ENCODE measurements at places on chromosomes 5 and 9.

DNA sequence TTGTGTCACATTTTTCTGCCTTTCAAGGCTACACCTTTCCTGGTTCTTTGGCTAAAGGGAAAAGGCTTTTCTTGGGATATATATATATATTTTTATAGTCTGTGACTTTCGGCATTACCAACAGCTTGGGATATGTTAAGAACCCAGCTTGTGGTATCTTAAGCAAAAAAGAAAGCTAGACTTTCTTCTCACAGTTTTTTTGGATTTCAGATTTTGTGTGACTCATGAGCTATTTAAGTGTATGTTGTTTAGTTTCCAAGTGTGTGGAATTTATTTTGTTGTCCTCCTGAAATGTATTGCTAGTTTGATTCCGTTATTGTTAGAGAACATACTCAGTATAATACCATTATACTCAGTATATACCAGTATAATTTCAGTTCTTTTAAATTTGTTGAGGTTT, 64.8 kb downstream of the ERCC6L2 start:
- no peak for DNase-seq

- no peak for DNase-seq
Measured at GRCh38 chr5:98368141-98368540, 405.3 kb upstream of the RGMB start.

- no peak for DNase-seq
Measured at GRCh38 chr9:71820403-71820921, 52.1 kb upstream of the CEMIP2 start.

- no peak for DNase-seq
Measured at GRCh38 chr5:57895766-57896165, 413.2 kb upstream of the ACTBL2 start.

DNA sequence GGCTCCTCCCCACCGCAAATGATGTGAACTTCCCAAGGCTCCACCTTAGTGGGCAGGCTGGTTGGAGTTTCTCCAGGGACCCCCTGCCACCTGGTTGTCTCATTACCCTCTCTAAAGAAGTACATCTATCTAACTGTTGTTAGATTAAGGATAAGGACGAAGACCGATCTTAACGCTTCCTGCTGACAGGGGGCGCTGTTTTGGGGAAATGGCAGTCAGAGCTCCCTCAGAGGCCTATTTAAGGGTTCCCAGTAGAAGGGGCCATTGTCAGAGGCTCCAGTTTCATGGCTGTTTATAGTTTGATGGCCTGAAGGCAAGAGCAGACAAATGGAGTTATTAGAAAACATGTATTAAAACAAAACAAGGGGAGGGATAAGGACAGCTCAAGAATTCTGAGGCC, 100.1 kb downstream of the SPEF2 start:
- no peak for DNase-seq

DNA sequence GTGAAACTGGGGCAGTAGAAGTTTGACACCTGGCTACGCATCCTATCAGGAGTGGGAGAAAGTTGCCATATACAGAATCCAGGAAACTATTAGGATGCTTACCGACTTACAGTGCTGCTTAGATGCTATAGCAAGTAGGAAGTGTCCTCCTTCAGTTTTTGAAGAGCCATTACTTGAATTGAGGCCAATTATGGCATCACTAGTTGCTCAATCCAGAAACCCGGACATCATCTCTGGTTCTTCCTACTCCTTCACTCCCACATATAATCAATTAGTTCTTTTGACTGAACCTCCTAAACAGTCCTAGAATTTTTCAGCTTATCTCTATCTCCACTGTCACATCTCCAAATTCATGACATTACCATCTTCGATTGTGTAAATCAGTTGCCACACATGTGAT, 41.8 kb upstream of the UGCG start:
- DNase-seq: no peak

- DNase-seq: no peak
Measured at GRCh38 chr9:38681747-38682227, 38.1 kb downstream of the FAM240B start.

DNA sequence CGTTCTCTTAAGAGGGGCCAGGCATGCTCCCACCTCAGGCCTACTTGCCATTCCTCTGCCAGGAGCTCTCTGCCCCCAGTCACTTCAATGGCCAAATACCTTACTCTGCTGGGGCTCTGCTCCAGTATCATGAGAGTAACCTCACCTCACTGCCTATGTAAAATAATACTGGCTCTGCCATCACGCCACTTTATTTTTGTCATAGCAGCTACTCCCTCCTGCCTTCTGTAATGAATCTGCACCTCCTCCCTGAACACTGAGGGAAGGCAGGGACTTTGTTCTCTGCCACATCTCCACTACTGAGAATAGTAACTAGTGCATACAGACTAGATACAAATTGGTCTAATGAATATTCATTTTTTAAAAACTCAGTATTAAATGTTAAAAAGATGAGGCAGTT, 33.8 kb downstream of the MACROH2A1 start:
- DNase-seq: no peak

GRCh38 chr9:131738293-131739132, 1.4 kb downstream of the RAPGEF1 start:
- DNase-seq: no peak

DNA sequence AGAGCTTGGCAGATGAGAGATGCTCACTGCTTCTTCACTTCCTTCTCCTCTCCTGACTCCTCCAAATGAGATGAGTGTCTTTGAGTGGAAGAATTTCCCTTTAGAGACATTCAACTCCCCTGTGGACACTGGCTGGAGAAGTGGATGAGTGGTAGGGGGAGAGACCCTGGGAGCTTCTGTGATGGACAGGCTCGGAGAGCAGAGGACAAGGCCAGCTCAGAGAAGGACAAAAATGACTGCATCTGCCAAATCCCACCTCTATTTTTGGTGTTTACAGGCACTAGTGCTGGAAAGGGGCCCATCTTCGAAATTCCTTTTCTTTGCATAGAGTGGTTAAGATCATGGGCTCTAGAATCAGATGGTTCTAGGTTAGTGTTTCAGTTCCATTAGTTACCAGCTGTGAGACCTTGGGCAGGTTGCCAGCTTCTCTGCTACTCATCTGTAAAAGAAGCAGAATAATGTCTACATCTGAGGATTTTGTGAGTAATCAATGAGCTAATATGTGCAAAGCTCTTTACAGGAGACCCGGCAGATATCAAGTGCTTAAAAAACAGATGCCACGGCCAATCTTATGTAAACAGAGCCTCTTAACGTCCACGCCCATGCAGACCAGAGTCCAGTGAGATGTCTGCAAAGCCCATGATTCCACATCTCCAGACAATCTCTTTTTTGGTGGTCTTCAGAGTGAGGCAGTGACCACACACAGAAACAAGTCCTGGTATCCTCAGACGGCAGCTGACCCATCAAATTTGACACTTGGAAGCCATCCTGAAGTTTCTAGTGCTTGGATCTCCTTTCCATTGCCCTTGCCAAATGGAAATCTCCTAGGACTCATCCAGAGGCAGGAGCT, 13.6 kb upstream of the COL27A1 start:
- no peak for DNase-seq

DNA sequence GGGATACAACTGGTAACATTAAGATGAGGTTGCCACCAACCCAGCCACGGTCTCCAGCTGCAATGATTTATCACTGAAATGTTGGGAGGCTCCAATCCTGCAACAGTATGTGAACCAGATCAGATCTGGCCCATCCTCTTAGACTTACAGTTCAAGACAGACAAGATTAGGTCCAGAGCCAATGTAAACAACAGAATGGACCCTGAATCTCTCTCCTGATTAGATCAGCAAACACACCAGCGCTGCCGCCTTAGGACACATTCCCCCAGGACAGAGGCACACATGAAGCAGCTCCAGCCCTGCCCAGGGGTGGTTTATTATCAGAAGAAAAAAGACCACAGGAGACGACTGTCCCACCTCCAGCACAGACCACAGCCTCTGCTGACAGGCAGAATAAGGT, 82.1 kb downstream of the SLIT3 start:
- no peak for DNase-seq

GRCh38 chr5:172564883-172565282, 76.2 kb upstream of the NEURL1B start:
- no peak for DNase-seq

GRCh38 chr5:128791312-128791711, 174.0 kb upstream of the SLC27A6 start:
- DNase-seq: no peak

GRCh38 chr5:62083661-62084060, 222.3 kb upstream of the KIF2A start:
- DNase-seq: no peak

All from T-helper 2 cell treated with Interferon-gamma antibody and Interleukin-4, amounts not matched to agents 5 μg/mL and 100 μg/mL, for 36 hours (primary cell).